ENCODE measurements at places on chromosomes 12 and 14.

GRCh38 chr12:20142316-20142715 is 226.0 kb upstream of the PDE3A start:
- no peak for DNase-seq

GRCh38 chr14:96047101-96047500 is 7.9 kb downstream of the C14orf132 start:
- DNase-seq: no peak

GRCh38 chr14:94288610-94289465 is 4.2 kb downstream of the SERPINA10 start:
- DNase-seq: no peak

DNA sequence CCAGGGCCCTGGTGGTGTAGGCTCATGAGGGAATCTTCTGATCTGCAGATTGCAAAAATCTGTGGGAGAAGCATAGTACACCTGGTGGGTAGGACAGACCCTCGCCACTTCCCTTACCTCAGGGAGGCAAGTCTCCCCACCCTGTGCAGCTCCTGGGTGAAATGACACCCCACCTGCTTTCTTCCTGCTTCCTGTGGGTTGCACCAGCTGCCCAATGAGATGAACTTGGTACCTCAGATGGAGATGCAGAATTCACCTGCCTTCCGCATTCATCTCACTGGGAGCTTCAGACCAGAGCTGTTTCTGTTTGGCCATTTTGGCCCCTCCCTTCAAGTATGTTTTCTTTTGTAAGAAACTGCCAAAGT is 4.7 kb downstream of the CLEC2D start:
- no peak for DNase-seq

GRCh38 chr14:72443991-72444441 is 449.9 kb downstream of the DPF3 start:
- no peak for DNase-seq

DNA sequence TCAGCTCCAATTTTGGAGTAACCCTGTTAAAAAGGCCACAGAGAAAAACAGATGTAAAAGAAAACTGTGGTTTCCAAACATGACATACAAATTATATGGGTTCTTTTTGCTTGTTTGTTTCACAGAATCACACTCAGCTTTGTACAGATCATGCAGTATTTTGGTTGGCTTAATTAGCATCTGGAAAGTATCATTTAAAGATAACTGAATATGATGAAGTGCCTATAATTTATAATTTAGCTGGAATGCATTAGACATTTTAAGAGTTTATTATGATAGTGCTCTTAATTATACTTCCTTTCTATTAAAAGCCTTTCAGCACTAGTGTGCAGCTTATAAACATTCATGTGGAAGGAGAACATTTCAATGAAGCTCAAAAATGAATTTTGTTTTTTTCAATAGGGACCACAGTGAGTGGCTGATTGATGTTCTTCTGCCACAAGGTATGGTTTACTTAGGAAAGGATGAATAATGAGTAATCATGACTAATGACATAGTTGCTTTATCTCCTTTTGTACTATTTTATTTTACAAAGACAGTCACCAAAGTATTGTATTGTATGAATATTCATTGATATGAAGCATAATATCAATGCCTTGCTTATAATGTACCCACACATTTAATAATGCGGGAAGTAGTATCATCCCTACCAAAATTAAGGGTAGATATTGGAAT is 98.3 kb downstream of the UNC79 start:
- no peak for DNase-seq

DNA sequence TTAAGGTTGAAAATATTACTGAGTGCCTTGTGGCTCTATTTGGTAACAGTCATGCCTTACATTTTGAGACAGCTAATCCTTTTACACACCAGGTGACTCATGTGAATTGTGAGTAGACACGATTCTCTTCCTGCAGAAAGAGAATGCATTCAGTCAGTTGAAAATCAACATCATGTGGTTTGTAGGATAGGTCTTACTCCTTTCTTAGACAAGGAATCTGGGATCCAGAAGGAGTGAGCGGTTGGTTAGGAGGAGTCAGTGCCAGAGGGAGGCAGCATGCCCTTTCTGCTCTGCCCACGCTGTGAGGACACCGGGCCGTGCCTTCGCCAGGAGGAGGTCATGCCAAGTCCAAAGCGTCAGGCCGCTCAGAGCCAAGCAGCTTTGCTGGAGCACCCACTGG is 47.6 kb downstream of the TRAF3 start:
- no peak for DNase-seq

- no peak for DNase-seq
Measured at GRCh38 chr12:80445083-80445793, 1.2 kb downstream of the PTPRQ start.

- DNase-seq: no peak
Measured at GRCh38 chr14:102646615-102647014, 54.2 kb downstream of the RCOR1 start.
